Midbrain (tissue), 1 donor: ENCODE measurements at places on chromosomes 12 and 14.

- no peak for DNase-seq
These were observed 230.9 kb upstream of the LRIG3 start for GRCh38 chr12:59151243-59151642.

- no peak for DNase-seq
These were observed 325.1 kb downstream of the ALG10 start for GRCh38 chr12:34347367-34347766.

GRCh38 chr12:33724867-33725266, 285.2 kb upstream of the SYT10 start:
- DNase-seq: no peak

DNA sequence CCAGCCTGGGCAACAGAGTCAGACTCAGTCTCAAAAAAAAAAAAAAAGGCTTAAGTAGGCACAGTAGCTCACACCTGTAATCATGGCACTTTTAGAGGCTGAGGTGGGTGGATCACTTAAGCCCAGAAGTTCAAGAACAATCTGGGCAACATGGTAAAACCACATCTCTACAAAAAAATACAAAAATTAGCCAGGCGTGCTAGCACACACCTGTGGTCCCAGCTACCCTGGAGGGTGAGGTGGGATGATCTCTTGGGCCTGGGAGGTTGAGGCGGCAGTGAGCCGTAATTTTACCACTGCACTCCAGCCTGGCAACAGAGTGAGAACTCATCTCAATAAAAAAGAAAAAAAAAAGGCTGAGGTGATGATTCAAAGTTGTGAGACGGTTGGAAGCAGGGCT, 9.1 kb upstream of the RESF1 start:
- DNase-seq: no peak

DNA sequence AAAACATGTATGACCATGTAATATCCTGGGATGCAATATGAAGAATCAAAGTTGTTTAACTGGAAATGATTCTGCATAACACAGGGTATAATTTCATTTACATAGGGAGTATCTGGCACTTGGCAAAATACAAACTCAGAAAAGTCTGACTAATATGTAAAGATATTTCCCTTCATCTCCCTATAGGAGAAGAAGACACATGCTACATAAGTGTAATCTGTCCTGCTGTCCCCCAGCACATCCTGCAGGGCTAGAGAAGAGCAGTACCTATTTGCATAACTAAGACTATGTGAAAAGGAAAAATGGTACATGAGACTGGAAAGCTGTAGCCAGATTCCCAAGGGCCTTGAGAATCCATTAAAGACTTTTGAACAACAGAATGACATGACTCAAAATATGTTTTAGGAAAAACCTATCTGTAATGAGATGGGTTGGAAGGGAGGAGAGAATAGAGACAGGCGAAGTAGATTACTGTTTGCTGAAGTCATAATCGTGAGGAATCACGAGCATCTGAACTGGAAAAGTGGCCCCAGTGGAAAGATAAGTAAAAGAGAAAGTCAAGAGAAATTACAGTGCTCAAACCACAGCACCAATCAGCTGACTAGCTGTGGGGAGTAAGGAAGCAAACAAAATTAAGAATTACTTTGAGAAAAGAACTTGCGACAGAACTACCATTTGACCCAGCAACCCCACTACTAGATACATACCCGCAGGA, 155.1 kb upstream of the HMGA2 start:
- no peak for DNase-seq

DNA sequence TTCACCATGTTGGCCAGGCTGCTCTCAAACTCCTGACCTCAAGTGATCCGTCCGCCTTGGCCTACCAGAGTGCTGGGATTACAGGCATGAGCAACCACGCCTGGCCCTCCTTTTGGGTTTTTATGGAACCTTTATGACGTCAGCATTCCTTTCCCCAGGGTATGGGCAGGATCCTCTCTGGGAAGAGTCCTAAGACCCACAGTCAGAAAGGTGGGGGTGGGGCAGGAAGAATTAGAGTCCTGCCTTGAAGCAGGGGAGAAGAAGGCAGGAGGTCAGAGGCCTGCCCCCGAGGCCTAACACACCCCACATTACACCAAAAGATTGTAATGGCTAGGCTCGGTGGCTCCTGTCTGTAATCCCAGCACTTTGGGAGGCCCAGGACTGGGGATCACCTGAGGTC, 30.8 kb upstream of the CDK17 start:
- DNase-seq: no peak

DNA sequence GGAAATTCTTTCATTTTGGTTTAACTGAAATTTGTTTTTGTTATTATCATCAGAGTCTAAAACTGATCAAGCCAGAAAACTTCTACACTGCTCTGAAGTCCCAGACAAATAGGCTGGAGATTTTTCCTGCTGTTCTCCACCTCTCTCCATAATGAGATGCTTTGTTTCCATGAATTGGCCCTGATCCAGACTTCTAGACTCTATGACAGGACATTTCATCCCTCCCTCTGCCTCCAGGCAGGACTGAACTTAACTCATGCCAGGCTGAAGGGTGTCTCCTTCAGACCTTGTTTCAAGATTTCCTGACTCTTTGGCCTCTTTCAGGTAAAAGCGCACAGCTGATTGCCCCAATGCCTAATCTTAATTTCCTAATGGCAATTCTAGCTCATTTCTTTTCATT, 69.1 kb upstream of the HOXC13 start:
- no peak for DNase-seq
